ENCODE measurements at places on chromosomes 13 and 19. TPM values are rescaled to one million over a fixed set of nuclear protein-coding genes. Genes with fewer than 3 reads are reported as not detected.

Gene FFAR1
- total RNA-seq, result not detected

Gene MIR17HG
- 5.8 TPM for total RNA-seq

Gene SUCLA2
- 27.8 TPM for total RNA-seq

Gene DMPK
- 25.9 TPM for total RNA-seq

Gene IGSF23
- total RNA-seq, result 0.38 TPM

Gene PNMA8C
- not detected for total RNA-seq

Gene COL4A1
- total RNA-seq, result 3,407 TPM

Gene SOX21
- not detected for total RNA-seq

Gene IGFL4
- total RNA-seq, result not detected

Gene SHC2
- total RNA-seq, result 1.8 TPM

Gene SYCN
- not detected for total RNA-seq
